ENCODE measurements at places on chromosomes 12 and 14. TPM values are rescaled to one million over a fixed set of nuclear protein-coding genes. Genes with fewer than 3 reads are reported as not detected.

GRCh38 chr12:72028966-72029365, 90.3 kb downstream of the TPH2 start:
- H3K27me3 ChIP-seq, result no peaks in the 10 kb centered on the region
- H3K4me3 ChIP-seq, result no peak overlapping the region
- no peak overlapping the region for H3K27ac ChIP-seq
- no peaks in the 10 kb centered on the region for H3K4me1 ChIP-seq
- no peak for DNase-seq

- H3K27ac ChIP-seq, result no peak overlapping the region
- no peak overlapping the region for H3K4me3 ChIP-seq
- no peaks in the 10 kb centered on the region for H3K36me3 ChIP-seq
- no peaks in the 10 kb centered on the region for H3K4me1 ChIP-seq
- H3K27me3 ChIP-seq, result no peaks in the 10 kb centered on the region
- DNase-seq, result peak; percentile 42
Observed at GRCh38 chr14:89899917-89900663, 54.4 kb downstream of the EFCAB11 start.

ESPL1 gene
- 4.8 TPM for polyA plus RNA-seq

DNA sequence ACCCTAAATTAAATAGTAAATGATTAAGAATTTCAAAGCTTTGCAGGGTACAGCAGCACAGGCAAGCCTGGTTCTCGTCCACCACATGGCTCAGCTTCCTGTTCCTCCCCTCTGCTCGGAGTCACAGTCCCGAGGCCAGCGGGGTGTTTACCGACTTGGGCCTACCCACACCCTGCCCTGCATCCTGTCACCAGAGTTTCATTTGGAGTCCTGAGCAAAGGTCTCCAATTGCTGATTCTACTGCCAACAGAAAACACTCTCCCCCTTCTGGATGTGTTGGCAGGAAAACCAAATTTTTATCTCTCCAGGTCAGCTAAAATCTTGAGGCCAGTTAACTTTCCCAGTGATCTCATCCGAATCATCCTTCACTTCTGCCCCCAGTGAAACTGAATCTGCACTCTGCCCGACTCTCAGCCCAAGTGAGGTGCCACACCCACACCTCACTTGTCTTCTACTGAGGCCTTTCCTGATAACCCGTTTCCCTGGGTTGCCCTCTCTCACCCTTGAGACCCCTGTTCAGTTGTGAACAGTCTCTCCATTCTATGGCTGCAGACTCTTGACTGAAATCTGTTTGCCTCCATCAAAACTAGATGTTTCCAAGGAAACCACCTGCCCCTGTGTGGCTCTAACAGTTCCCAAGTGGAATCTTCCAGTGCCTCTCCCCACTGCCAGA, 71.2 kb downstream of the VCPKMT start:
- no peak overlapping the region for H3K27ac ChIP-seq
- H3K27me3 ChIP-seq, result no peaks in the 10 kb centered on the region
- H3K4me3 ChIP-seq, result no peak overlapping the region
- no peaks in the 10 kb centered on the region for H3K4me1 ChIP-seq
- no peak for DNase-seq
- H3K36me3 ChIP-seq, result no peaks in the 10 kb centered on the region

FOXA1 gene
- not detected for polyA plus RNA-seq

ALKBH1 gene
- polyA plus RNA-seq, result 14.5 TPM

DNA sequence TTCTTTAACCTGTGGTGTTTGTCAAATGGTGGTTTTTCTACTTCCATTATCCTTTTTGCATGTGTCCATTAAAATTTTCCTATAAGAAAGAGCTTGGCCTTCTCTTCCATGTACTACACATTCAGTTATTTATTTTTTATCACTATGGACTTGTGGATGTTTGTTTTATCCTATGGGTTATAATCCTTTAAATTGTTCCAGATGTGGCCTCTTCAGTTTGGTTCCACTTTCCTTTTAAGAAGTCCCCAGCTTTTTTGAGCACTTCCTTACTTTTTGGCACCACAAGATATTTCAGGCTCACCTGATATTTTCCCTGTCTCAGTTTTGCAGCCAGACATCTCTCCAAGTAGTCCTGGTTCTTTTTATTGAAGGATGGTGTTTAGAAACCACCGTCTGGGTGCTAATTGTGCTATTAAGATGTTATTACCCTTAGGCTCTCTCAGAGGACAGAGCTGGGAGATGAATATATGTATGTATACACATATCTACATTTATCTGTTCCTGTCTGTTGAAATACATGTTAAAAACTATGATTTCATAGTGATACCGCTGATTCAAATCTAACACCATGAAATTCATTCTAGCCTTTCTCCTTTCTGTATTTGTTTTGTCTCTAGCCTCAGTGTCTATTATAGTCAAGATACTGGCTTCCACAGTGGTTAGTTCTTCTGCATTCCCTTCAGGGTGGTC, 408.5 kb upstream of the RGS6 start:
- no peaks in the 10 kb centered on the region for H3K27me3 ChIP-seq
- DNase-seq, result no peak
- no peak overlapping the region for H3K4me3 ChIP-seq
- no peak overlapping the region for H3K27ac ChIP-seq
- H3K36me3 ChIP-seq, result no peaks in the 10 kb centered on the region

SLC25A47 gene
- polyA plus RNA-seq, result 0.80 TPM

INHBC gene
- polyA plus RNA-seq, result 0.11 TPM

ZFHX2 gene
- 5.6 TPM for polyA plus RNA-seq

- no peaks in the 10 kb centered on the region for H3K27me3 ChIP-seq
- H3K27ac ChIP-seq, result no peak overlapping the region
- H3K4me3 ChIP-seq, result no peak overlapping the region
- DNase-seq, result no peak
- H3K4me1 ChIP-seq, result peaks cover 2% of the 10 kb centered on the region
- H3K36me3 ChIP-seq, result no peaks in the 10 kb centered on the region
Observed at GRCh38 chr12:64057706-64058105, 164.4 kb downstream of the KICS2 start.

INTS13 gene
- 18.9 TPM for polyA plus RNA-seq

- no peak for DNase-seq
- H3K27ac ChIP-seq, result no peak overlapping the region
Observed at GRCh38 chr14:73606271-73606670, 6.0 kb upstream of the ACOT6 start.

GRCh38 chr12:39915249-39915648, 190.6 kb downstream of the SLC2A13 start:
- DNase-seq, result no peak
- no peaks in the 10 kb centered on the region for H3K4me1 ChIP-seq
- no peak overlapping the region for H3K4me3 ChIP-seq
- no peak overlapping the region for H3K27ac ChIP-seq
- no peaks in the 10 kb centered on the region for H3K27me3 ChIP-seq

GRCh38 chr14:101223561-101224162, 320.1 kb upstream of the RTL1 start:
- no peaks in the 10 kb centered on the region for H3K27me3 ChIP-seq
- no peak for DNase-seq
- H3K36me3 ChIP-seq, result no peaks in the 10 kb centered on the region
- H3K4me3 ChIP-seq, result no peak overlapping the region
- H3K27ac ChIP-seq, result no peak overlapping the region

OR4N2 gene
- not detected for polyA plus RNA-seq

DNA sequence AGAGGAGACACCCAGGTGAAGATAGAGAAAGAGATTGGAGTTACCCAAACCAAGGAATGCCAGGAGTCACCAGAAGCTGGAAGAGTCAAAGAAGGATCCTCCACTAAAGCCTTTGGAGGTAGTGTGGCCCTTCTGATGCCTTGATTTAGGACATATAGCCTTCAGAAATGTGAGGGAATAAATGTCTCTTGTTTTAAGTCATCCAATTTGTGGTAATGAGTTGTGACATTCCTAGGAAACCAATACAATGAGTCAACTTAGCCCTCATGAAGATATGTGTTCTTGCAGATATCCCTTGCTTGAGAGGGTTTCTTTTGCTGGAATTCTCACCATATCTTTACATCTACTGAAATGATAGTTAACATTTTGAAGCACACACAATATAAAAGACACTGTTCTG, 58.8 kb downstream of the CCER1 start:
- no peaks in the 10 kb centered on the region for H3K4me1 ChIP-seq
- no peaks in the 10 kb centered on the region for H3K36me3 ChIP-seq
- H3K27ac ChIP-seq, result no peak overlapping the region
- H3K4me3 ChIP-seq, result no peak overlapping the region

GRCh38 chr14:91038439-91038838, 22.0 kb downstream of the RPS6KA5 start:
- DNase-seq, result peak; percentile 70
- no peaks in the 10 kb centered on the region for H3K4me1 ChIP-seq
- no peaks in the 10 kb centered on the region for H3K27me3 ChIP-seq
- no peak overlapping the region for H3K4me3 ChIP-seq
- no peak overlapping the region for H3K27ac ChIP-seq

DNA sequence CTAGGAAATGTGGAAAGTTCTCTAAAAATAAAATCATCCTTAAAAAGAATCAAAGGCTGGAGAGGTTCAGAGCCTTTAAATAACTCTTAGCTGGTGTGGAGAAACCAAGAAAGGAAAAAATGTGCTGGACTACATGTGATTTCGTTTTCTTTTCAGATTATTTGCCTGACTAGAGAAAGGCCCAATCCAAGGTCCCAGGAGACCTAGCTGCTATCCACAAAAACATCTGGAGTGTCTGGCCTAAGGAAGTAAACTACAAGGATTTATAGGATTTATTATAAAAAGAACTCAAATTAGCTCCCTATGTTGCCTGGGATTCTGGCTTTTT, 774 bp upstream of the TMEM30B start:
- DNase-seq, result no peak
- H3K27me3 ChIP-seq, result peaks cover 71% of the 10 kb centered on the region
- H3K36me3 ChIP-seq, result no peaks in the 10 kb centered on the region
- no peak overlapping the region for H3K27ac ChIP-seq

DNA sequence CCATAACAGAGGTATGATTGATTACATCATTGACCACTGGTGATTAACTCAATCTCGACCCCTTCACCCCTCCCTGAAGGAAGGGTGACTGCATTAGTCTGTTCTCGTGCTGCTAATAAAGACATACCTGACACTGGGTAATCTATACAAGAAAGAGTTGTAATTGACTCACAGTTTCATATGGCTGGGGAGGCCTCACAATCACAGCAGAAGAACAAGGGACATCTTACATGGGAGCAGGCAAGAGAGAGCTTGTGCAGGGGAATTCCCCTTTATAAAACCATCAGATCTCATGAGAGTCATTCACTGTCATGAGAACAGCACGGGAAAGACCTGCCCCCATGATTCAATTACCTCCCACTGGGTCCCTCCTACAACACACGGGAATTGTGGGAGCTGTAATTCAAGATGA, 55.9 kb upstream of the TMCC3 start:
- H3K27ac ChIP-seq, result no peak overlapping the region
- H3K4me1 ChIP-seq, result peaks cover 2% of the 10 kb centered on the region
- H3K36me3 ChIP-seq, result no peaks in the 10 kb centered on the region
- DNase-seq, result no peak

GRCh38 chr14:31926652-31927347, 150.3 kb upstream of the ARHGAP5 start:
- H3K4me3 ChIP-seq, result no peak overlapping the region
- DNase-seq, result no peak
- H3K4me1 ChIP-seq, result peaks cover 14% of the 10 kb centered on the region
- no peaks in the 10 kb centered on the region for H3K36me3 ChIP-seq
- no peaks in the 10 kb centered on the region for H3K27me3 ChIP-seq
- peak overlapping the region; percentile 90 for H3K27ac ChIP-seq

DNA sequence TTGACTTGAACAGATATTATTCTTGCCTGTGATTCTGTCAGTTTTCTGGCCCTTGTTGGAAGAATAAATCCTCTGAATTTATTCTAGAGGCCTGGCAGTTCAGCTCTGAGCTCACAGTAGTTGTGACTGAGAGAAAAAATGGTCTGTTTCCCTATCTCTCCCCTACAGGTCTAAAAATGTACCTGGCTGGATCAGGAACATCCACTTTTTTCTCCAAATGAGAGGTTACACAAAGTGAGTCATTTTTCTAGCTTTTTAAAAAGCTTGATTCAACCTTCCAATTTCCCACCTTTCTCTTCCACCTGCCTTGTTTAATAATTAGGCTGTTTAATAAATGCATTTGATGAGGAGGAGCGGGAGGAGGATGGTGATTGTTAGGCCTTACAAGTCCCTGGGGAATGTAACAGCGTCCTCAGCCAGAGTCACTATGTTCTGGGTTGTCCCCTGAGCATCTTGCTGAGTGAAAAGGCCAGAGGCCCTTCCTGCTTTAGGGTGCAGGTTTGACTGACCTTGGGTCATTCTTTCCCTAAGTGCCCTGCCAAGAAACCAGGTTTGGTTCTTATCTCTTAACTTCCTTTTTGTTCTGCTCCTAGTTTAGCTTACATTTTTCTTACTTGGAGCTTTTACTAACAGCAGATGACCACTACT, 91.7 kb upstream of the FUT8 start:
- H3K27ac ChIP-seq, result peak overlapping the region; percentile 63
- H3K27me3 ChIP-seq, result no peaks in the 10 kb centered on the region
- DNase-seq, result no peak
- no peaks in the 10 kb centered on the region for H3K36me3 ChIP-seq
- H3K4me1 ChIP-seq, result peaks cover 5% of the 10 kb centered on the region
- no peak overlapping the region for H3K4me3 ChIP-seq

CLEC14A gene
- polyA plus RNA-seq, result 0.49 TPM

DNA sequence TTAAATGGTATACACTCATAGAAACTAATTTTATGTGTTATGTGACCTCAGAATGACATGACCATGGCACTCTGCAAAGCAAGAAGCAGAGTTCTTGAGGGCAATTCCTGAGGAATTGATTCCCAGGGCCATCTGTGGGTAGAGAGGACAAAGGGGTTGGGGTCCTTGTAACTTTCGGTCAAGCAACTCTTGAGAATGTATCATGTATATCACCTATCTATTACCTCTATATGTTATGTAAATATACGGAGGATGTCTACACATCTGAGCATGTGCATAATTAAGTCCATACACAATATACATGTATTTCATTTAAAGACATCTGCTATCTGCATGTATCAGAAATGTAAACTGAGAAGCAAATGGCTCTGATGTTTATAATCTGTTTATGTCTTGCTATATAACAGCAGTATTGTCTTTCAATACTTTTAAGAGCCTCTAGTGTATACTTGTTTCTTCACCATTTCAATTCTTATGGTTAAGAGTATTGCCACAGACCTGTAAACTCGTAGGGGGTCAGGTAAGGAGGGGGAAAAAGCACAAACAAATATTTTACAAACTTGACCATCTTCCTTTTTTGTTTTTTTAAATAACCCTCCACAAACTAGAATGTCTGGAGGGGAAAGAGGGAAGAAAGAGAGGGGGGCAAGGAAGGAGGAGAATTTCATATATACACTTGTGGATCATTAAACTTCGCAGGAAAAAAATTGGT, 4.5 kb downstream of the FOXA1 start:
- no peak for DNase-seq
- no peak overlapping the region for H3K4me3 ChIP-seq
- peaks cover 99% of the 10 kb centered on the region for H3K27me3 ChIP-seq
- no peaks in the 10 kb centered on the region for H3K36me3 ChIP-seq

PIK3C2G gene
- polyA plus RNA-seq, result not detected

APPL2 gene
- polyA plus RNA-seq, result 24.7 TPM

DNA sequence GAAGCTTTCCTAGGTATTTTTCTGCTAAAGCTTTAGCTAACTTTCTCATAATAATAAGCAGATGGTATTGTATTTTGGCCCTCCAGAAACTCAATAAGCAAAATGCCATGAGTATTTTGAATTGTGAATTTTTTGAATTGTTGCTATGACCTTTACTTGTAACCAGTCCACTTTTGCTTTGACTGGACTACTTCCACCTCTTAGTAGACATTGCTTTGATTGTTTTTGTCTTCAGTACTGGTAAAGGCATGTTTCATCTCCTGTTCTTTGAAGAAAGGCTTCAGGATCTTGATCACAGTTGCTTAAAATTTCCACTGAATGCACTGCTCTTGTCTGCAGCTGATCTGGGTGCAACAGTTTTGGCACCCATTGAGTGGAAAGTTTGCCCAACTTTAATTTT, 102.3 kb downstream of the TRMT5 start:
- no peaks in the 10 kb centered on the region for H3K4me1 ChIP-seq
- no peak overlapping the region for H3K4me3 ChIP-seq
- no peak overlapping the region for H3K27ac ChIP-seq
- H3K36me3 ChIP-seq, result no peaks in the 10 kb centered on the region
- no peaks in the 10 kb centered on the region for H3K27me3 ChIP-seq

KLRB1 gene
- not detected for polyA plus RNA-seq

Measured in cardiac muscle cell (in vitro differentiated cells and primary cell).